ENCODE measurements at places on chromosomes 7 and 10. TPM values are rescaled to one million over a fixed set of nuclear protein-coding genes. Genes with fewer than 3 reads are reported as not detected.

GRCh38 chr10:61029411-61029810 is 85.4 kb upstream of the RHOBTB1 start:
- H3K4me3 ChIP-seq: no peak overlapping the region
- H3K4me1 ChIP-seq: no peaks in the 10 kb centered on the region
- DNase-seq: no peak
- H3K27ac ChIP-seq: no peak overlapping the region
- H3K36me3 ChIP-seq: no peaks in the 10 kb centered on the region

GRCh38 chr10:131396121-131397050 is 84.9 kb upstream of the TCERG1L start:
- no peak overlapping the region for H3K27ac ChIP-seq
- no peaks in the 10 kb centered on the region for H3K27me3 ChIP-seq
- no peak overlapping the region for H3K4me3 ChIP-seq
- H3K4me1 ChIP-seq: no peaks in the 10 kb centered on the region

TAC1 gene
- not detected for total RNA-seq

PTPRN2 gene
- total RNA-seq: 1.9 TPM

GRCh38 chr7:105618016-105618296 is 36.7 kb upstream of the EFCAB10 start:
- no peaks in the 10 kb centered on the region for H3K4me1 ChIP-seq
- no peak overlapping the region for H3K4me3 ChIP-seq
- no peak for DNase-seq

DNA sequence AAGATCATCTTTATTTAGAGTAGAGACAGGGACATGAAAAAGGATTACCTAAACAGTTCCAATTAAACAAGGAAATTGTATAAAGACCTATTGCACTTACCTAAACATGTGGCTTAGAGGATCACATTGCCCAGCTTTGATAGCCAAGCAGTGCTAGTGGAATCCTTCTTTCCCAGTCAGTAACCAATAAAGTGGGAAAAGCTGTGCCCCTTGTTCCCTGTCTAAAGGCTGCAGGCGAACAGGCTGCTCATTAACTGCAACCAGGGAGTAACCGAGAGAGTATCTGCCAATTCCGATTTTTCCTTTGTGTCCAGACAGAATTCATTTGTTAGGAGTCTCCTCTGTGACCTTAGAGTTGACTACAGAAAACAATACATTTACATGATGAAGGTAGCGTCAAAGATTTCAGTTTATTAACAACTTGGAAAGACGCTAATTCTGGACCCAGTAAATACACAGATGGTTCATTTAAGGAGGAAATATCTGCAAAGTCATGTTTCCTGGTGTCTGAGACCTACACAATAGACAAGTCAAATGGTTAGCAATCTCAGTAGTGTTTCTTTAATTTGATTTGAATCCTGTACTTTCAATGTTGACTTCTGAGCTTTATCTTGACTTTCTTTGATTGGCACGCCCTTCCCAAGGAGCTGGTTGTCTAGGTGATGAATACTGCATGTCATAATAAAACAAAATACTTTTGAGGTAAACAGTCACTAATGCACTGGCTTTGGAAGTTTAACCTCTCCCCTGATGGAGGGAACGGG is 57.3 kb upstream of the MET start:
- no peak overlapping the region for H3K27ac ChIP-seq
- H3K36me3 ChIP-seq: no peaks in the 10 kb centered on the region
- DNase-seq: no peak
- no peaks in the 10 kb centered on the region for H3K4me1 ChIP-seq

- H3K4me3 ChIP-seq: no peak overlapping the region
- DNase-seq: no peak
- no peak overlapping the region for H3K27ac ChIP-seq
- H3K4me1 ChIP-seq: no peaks in the 10 kb centered on the region
- H3K27me3 ChIP-seq: no peaks in the 10 kb centered on the region
Observed at GRCh38 chr10:7734821-7735220, 31.7 kb downstream of the ITIH2 start.

TMEM254 gene
- 7.1 TPM for total RNA-seq

GRID2IP gene
- total RNA-seq: 0.45 TPM

DNA sequence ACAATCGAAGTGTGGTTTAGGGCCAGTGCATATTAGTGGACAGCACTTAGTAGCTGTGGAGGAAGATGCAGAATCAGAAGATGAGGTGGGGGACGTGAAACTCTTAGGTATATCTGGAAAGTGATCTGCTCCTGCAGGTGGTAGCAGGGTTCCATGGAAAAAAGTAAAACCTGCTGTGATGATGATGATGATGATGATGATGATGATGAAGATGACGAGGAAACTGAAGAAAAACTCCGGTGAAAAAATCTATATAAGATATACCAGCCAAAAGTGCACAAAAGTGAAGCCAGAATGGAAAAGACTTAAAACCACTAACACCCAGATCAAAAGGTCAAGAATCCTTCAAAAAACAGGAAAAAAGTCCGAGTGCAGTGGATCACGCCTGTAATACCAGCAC is 40.0 kb downstream of the LSMEM1 start:
- H3K36me3 ChIP-seq: no peaks in the 10 kb centered on the region
- no peaks in the 10 kb centered on the region for H3K27me3 ChIP-seq
- H3K4me3 ChIP-seq: no peak overlapping the region
- no peaks in the 10 kb centered on the region for H3K4me1 ChIP-seq

- no peak for DNase-seq
- H3K4me1 ChIP-seq: no peaks in the 10 kb centered on the region
- H3K27ac ChIP-seq: no peak overlapping the region
- no peak overlapping the region for H3K4me3 ChIP-seq
Observed at GRCh38 chr10:43955978-43956377, 307.3 kb upstream of the ZNF32 start.

GRCh38 chr10:32413513-32413912 is 32.4 kb upstream of the CCDC7 start:
- no peaks in the 10 kb centered on the region for H3K4me1 ChIP-seq
- no peaks in the 10 kb centered on the region for H3K36me3 ChIP-seq
- H3K27ac ChIP-seq: no peak overlapping the region
- H3K27me3 ChIP-seq: no peaks in the 10 kb centered on the region
- H3K4me3 ChIP-seq: no peak overlapping the region

DNA sequence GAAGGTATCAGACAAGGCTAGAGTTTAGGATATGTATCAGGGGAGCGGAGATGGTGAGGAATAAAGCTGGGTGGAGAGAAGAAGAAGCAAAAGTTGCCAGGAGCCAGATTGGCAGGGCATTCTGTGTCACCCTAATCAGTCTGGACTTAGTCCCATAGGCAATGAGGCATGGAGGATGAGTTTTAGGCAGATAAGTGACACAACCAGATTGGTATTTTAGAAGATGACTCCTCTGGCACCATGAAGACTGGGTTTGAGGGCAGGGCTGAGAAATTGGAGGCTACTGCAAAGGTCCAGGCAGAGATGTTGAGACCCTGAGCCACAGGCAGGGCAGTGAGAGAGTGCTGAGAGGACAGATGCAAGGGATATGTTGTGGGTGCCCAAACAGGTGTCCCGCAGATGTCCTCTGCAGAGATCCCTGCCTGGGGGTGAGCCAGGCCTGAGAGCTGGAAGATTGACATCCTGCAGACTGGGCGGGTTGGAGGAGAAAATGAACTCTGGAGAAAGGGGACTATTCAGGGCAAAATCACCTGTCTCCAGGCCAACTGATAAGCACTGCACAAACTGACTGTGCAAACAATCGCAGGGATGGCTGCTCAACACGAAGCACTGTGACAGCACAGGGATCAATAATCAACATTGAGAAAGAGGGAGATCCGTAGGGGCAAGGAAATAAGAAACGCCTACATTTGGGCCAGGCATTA is 11.9 kb upstream of the HABP2 start:
- no peak overlapping the region for H3K4me3 ChIP-seq
- no peaks in the 10 kb centered on the region for H3K27me3 ChIP-seq
- DNase-seq: no peak
- H3K27ac ChIP-seq: no peak overlapping the region
- H3K36me3 ChIP-seq: no peaks in the 10 kb centered on the region

HGF gene
- 0.43 TPM for total RNA-seq

- no peak overlapping the region for H3K4me3 ChIP-seq
- H3K4me1 ChIP-seq: no peaks in the 10 kb centered on the region
Observed at GRCh38 chr10:82908751-82909150, 1033.8 kb downstream of the NRG3 start.

TSPAN12 gene
- not detected for total RNA-seq

DUS4L gene
- 5.5 TPM for total RNA-seq

DNA sequence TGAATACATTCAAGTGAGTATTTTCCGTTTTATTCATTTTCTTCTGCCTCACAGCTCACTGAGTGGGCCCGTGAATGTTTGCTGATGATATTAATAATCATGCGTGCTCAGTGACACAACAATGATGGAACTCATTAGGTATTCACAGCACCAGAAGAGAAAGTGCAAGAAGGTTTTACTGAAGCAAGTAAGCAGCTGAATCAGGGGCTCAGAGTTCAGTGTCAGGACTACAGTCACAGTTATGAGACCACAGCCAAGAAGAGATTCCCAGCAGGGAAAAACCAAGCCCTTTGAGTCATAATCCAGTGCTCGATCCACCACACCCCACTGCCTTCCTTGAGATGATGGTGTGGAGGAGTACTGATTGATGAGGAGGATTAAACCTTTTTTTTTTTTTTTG is 247.4 kb downstream of the KIAA1217 start:
- DNase-seq: no peak
- no peak overlapping the region for H3K27ac ChIP-seq
- no peaks in the 10 kb centered on the region for H3K36me3 ChIP-seq
- no peaks in the 10 kb centered on the region for H3K4me1 ChIP-seq

ASIC3 gene
- 5.7 TPM for total RNA-seq

SPAM1 gene
- not detected for total RNA-seq

DNA sequence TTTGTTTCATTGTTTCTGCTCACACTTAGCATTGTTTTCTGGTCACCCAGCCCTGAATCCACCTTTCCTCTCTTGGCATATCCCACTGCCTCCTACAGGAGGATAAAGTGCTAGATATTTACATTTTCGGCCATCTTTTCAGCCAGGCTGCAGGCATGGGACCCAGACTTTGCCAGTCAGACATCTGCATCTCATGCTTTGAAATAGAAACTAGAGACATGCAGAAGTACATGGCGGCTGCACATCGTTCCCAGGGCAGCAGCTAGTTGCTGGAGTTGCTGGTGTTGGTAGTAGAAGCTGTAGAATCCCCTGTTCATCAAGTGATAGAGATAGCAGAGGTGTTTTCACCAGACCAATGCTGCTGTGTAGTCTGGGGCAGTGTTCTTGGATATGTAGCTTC is 18.7 kb downstream of the STAMBPL1 start:
- no peak overlapping the region for H3K4me3 ChIP-seq
- H3K27ac ChIP-seq: no peak overlapping the region
- H3K4me1 ChIP-seq: peaks cover 21% of the 10 kb centered on the region
- DNase-seq: no peak

FXYD4 gene
- total RNA-seq: not detected

- no peaks in the 10 kb centered on the region for H3K36me3 ChIP-seq
- peak overlapping the region; percentile 38 for H3K4me3 ChIP-seq
- H3K27me3 ChIP-seq: no peaks in the 10 kb centered on the region
- H3K4me1 ChIP-seq: peaks cover 17% of the 10 kb centered on the region
- peak; percentile 53 for DNase-seq
- H3K27ac ChIP-seq: peak overlapping the region; percentile 43
Observed at GRCh38 chr10:78973901-78974616, 94.7 kb upstream of the ZMIZ1 start.

Measured in natural killer cell (primary cell).